Myocyte (in vitro differentiated cells): ENCODE measurements at places on chromosomes 7 and 10. TPM values are rescaled to one million over a fixed set of nuclear protein-coding genes. Genes with fewer than 3 reads are reported as not detected.

- DNase-seq = peak; percentile 11
Observed at GRCh38 chr10:126930131-126930882, 25.1 kb downstream of the DOCK1 start.

TMEM196 gene
- total RNA-seq = not detected in 2 replicates

PAX4 gene
- not detected in 2 replicates for total RNA-seq

GRCh38 chr7:151756076-151756731 is 120.7 kb downstream of the PRKAG2 start:
- DNase-seq = no peak

BAMBI gene
- 0.47 and 4.6 TPM in 2 replicates for total RNA-seq

- DNase-seq = no peak
Observed at GRCh38 chr7:110621289-110621688, 469.6 kb upstream of the LRRN3 start.

SLC29A3 gene
- 0.94 and 1.3 TPM in 2 replicates for total RNA-seq
